Activated T-helper 1 cell treated with anti-CD3 and anti-CD28 coated beads, Interleukin-2, amount 50 U/mL, for 16 hours (primary cell): ENCODE measurements at places on chromosomes 1 and 21.

GRCh38 chr1:81689531-81689941 lies 111.2 kb upstream of the ADGRL2 start:
- DNase-seq = no peak

GRCh38 chr1:222546548-222547259 lies 1.2 kb downstream of the HHIPL2 start:
- no peak for DNase-seq

DNA sequence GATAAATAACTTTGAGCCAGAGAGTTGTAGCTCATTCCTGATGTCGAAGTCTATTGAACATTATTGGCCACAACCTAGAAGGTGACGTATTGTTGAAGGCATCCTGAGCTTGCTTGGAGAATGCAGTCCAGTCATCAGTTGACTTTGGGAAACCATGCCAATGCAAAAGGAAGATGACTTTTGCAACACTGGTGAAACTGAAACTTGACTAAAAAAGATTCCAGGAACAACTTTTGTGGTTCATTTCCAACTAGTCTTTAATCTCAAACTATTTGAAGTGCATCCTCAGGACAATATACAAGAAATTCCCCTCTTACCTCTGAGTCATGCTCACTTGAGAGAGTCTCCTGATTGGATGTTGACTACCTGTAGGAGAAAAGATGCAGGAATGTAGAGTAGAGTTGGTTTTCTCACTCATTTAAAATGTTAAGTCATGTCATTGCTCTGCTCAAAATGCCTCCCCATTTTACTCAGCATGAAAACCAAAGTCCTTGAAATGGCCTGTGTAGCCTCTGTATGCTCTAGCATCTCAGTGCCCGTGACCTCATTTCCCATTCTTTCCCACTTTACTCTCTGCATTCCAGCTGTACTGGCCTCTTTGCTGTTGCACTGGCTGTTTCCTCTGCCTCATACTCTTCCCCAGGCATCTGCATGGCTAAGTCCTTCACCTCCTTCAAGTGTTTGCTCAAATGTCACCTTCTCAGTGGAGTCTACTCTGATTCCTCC lies 24.4 kb upstream of the LEPR start:
- no peak for DNase-seq

DNA sequence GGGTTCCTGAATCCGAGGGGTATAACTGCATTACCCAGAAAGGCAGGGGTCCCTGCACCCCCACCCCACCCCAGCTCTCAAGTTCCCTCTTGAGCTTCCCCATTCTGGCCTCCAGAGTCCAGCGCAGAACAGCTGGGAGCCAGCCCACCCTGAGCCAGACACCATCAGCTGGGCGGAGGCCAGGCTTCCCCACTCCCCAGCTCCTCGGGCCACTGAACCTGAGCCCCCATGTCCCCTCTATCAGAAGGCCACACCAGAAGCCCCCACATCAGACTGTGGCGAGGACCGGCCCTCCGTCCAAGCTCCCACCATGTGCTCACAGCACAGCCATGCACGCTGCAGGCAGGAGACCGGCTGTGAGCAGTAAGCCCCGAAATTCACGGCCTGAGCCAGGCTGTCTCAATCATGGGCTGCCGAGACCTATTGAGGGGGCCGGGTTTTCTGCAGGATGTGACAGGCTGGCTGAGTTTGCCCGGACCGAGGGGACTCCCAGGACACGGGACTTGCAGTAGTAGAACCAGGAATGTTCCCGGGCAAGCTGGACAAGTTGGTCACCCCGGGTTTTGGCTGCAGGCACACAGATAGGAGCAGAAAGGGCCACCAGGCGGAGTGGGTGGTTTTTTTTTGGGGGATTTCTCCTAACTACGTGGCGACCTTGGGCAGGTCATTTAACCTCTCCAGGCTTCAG lies 25.5 kb upstream of the TNFRSF1B start:
- DNase-seq = no peak

DNA sequence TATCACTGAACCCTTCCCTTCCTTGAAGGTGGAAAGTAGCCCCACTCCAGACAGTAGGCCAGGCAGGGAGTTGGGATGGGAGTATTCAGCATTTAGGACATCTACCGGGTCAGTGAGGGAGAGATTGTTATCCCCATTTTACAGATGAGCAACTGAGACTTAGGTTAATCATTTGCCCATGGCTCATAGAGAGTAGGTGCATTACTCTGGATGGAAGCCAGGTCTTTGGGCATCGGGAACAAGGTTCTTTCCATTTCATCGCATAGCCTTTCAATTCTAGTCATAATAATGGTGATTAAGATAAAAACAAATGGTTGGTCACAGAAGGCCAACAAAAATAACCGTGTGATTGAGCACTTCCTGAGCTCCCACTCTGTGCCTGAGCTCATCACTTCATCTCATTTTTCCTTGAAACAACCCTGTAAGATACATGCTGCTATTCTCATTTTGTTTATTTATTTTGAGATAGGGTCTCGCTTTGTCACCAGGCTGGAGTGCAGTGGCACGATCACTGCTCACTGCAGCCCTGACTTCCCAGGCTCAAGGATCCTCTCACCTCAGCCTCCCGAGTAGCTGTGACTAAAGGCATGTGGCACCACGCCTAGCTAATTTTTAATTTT lies 64.8 kb downstream of the NAV1 start:
- no peak for DNase-seq

DNA sequence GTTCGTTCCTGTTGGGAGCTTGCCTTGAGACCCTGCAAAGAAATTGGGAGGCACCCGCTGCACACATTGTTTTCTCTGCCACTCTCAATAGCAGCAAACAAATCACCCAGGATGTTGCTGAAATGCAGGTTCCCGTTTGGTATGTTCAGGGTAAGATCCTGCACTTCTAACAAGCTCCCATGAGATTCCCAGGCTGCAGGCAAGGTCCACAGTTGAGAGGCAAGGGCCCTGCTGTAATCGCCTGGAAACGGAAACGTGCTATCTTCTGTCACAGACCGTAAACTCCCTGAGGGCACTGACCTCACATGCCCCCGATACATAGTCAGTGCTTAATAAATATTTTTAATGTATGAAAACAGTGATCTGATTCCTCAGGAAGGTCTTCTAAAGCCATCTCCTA lies 37.8 kb downstream of the XCL1 start:
- no peak for DNase-seq

DNA sequence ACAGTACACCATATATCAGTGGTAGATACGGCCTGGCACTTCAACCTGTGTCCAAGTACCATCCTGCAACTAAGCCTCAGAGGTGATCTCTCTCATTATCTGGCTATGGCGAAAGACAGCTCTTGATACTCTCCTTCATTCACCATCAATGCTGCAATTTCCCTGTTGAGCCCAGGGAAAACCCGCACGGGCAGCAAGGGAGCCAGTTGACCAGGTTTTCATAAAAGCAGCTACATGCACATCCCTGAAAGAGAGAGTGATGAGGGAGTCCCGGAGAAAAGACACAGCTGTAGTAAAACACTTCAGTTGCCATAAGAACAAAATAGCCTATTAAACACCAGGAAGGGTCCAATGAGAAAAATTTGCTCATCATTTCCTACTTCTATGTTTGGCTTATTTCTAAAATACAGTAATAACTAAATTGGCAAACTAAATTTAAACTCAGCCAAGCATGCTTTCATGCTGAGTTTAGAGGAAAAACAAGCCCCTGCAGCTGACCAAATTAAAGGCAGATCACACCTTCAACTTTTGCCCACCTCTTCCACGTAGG lies 68.3 kb downstream of the CAPZB start:
- no peak for DNase-seq

DNA sequence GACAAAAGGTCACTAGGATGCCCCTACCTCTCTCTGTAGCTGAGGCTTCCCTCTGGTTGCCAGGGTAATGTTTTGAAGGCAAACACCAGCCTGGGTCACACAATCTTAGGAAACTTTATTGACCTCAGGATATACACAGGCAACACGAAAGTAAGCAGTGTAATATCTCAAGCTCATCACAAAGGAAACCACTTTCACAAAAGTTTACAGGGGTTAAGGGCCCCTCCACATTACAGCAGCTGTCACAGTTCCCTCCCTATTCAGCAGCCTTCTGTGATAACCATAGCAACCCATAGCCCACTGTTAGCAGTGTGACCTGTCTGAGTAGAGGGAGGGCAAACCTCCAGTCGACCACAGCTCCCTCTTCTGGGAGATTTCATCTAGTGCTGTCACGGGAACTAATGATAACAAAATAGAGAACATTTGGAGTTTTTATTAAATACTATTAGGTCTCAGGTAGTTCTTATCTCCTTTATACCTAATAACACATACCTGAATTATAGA lies 149.8 kb downstream of the PTPRC start:
- no peak for DNase-seq

- DNase-seq = no peak
Measured at GRCh38 chr1:46480959-46481646, 8.5 kb upstream of the DMBX1 start.

DNA sequence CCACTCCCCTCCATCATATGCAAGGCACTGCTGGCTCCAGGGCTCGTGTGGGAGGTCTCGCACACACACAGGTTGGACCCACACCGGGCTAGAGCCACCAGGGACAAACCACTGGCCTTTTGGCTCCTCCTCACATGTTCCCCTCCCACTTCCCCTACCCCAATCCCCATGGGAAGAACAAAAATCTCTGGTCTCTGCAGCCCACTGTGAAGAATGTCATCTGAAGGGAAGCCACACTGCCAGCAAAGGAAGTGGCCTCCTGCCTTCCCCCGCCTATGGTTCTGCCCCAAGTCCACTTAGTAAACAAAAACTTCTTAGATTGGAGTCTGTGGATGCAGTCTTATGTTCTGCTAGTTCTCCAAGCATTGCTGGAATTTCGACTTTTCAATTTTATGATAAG lies 24.2 kb downstream of the OLFML3 start:
- DNase-seq = no peak

GRCh38 chr1:176609556-176610408 lies 146.8 kb downstream of the PAPPA2 start:
- no peak for DNase-seq

GRCh38 chr1:6574025-6574620 lies 5.7 kb upstream of the ZBTB48 start:
- no peak for DNase-seq

DNA sequence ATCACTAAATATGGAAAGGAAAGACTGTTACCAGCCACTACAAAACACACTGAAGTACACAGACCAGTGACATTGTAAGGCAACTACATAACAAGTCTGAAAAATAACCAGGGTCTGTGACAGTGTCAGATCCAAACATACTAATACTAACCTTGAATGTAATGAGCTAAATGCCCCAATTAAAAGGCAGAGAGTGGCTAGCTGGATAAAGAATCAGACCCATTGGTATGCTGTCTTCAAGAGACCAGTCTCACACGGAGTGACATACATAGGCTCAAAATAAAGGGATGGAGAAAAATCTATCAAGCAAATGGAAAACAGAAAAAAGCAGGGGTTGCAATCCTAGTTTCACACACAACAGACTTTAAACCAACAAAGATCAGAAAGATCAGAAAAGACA lies 100.1 kb downstream of the MAGI3 start:
- DNase-seq = no peak

- no peak for DNase-seq
Measured at GRCh38 chr21:37478794-37479193, 112.2 kb downstream of the DYRK1A start.

DNA sequence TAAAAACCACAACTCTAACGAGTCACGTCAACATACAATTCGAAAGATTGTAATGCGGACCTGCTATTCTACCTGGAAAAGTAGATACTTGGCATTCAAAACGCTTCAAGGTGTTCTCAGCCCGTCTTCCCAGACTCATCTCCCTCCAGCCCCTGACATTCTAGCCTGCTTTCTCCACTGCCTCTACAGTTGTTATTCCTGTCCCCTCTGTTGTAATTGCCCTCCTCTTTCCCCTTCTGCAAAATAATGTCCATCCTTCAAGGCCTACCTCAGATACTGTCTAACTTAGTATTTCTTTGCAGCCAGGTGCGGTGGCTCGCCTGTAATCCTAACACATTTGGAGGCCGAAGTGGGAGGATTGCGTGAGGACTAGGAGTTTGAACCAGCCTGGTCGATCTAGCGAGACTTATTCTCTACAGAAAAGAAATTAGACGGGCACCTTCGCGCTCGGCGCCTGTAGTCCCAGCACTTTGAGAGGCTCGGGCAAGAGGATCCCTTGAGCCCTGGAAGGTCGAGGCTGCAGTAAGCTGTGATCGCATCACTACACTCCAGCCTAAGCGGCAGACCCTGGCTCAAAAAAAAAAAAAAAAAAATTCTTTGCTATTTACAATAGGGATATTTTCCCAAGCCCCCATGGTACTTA lies 756 bp upstream of the RBM34 start:
- no peak for DNase-seq

DNA sequence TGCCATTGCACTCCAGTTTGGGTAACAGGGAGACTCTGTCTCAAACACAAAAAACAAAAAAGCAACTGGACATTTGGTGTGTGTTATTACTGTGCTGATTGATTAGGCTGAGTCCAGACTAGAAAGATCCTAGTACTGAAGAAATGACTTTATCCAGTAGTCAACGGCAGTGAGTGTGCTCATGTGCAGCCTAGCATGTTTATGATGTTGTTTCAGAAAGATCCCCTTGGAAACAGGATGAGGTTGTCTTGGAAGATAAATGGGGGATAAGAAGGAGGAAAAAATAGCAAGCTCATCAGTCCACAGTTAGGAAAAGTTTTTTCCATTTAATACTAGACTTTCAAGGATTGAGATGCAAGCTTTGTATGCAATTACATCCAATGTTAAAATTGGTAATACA lies 14.3 kb downstream of the RUSC1 start:
- DNase-seq = no peak

DNA sequence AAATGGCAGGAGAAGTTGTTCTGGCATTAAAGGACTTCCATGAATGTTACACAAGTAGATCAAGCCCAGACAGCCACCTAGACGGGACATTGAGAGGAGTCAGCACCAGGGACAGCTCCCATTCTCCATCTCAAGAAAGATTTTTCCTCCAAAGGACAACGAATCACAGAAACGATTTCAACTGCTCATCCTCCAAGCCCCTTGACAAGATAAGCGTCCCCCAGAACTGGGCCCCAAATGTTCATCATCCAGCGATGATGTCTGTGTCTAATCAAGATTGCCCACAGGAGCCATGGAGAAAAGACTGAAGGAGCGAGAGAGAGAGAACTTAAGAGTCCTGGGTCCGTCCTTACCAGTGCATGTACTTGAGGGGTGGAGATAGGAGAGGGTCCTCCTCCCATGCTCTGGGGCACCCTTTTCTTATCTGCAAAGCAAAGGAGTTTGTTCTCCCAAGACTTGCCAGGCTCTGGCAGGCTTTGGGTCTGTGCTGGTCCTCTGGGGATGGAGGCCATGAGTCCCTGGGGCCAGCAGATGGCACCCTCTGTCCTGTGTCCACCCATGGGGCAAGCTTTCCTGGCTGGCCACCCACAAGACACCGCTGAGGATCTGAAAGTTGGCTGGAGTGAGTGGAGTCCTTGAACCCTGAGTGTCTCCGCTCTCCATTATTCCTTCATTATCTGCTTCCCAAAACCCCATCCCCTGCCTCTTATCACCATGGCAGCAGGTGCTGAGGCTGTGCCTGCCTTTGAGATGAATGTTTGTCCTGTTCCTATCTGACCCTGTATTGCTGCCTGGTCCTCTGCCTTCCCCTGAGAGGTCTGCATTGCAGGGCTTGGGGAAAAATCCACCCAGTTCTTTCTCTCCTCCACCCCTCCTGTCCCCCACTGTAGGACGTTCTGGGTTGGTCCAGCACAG lies 164.6 kb downstream of the ACTL8 start:
- DNase-seq = no peak

GRCh38 chr21:42245331-42246193 lies 26.6 kb downstream of the ABCG1 start:
- no peak for DNase-seq
